ENCODE measurements at places on chromosomes 1 and 21.

DNA sequence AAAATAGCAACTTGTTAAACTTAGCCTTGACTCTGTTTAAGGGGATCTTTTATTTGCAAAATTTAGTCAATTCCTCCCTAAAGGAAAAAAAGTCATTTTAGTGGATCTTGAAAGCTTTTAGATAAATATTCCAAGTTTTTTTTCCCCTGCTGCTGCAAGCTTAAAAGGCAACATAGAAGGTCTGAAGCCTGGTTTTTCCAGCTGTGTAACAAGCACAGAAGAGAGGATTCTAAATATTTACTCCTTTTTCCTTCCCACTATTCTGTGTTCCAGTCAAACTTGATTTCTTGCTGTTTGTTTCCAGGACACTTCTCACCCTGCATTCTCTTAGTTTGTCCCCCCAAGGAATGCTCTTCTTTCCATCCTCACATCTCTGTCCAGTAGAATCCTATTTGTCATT lies 86.7 kb downstream of the NFIA start:
- DNase-seq: no peak

GRCh38 chr1:231041719-231042261 lies 1.7 kb upstream of the FAM89A start:
- no peak for DNase-seq

- no peak for DNase-seq
Measured at GRCh38 chr1:198162091-198162767, 5.4 kb downstream of the NEK7 start.

GRCh38 chr1:229461032-229461668 lies 27.3 kb upstream of the ACTA1 start:
- no peak for DNase-seq

- no peak for DNase-seq
Measured at GRCh38 chr1:42981255-42981805, 22.7 kb upstream of the SLC2A1 start.

DNA sequence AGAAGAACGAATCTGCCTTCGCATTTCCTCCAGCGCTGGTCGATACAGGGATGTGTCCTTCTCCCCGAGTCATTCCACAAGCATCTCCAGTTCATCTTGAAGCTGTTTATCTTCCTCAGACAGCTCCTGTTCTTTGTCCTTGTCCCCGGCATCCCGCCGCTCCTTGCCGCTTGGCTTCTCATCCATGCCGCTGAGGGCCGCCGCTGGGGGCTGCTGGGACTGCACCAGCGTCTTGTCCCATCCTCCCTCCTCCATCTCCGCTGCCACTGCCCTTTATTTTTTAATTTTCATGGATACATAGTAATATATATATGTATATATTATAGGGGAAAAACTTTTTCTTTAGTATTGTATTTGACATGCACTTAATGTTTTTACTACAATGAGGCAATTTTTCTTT lies 53.4 kb downstream of the FMN2 start:
- DNase-seq: no peak

GRCh38 chr1:10745886-10746455 lies 50.5 kb downstream of the CASZ1 start:
- no peak for DNase-seq

- no peak for DNase-seq
Measured at GRCh38 chr1:99758073-99758511, 8.3 kb downstream of the FRRS1 start.

DNA sequence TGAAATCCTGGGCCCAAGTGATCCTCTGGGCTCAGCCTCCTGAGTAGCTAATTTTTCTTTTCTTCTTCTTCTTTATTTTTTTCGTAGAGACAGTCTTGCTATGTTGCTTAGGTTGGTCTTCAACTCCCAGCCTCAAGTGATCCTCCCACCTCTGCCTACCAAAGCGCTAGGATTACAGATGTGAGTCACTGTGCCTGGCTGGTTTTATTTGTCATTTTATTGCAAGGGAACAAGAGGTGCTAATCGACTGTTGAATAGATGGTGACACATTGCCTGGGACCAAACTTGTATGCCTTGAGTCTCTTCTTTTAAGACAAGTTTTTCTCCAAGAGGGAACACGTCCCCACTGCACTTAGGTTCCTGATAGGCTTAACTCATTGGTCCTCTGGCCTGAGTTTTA lies 20.0 kb upstream of the KLHDC8A start:
- DNase-seq: no peak

- no peak for DNase-seq
Measured at GRCh38 chr1:6037338-6037762, 8.3 kb upstream of the KCNAB2 start.

GRCh38 chr1:112397841-112398240 lies 1.8 kb downstream of the CTTNBP2NL start:
- DNase-seq: no peak

GRCh38 chr1:174768516-174768915 lies 231.2 kb upstream of the CACYBP start:
- DNase-seq: no peak

DNA sequence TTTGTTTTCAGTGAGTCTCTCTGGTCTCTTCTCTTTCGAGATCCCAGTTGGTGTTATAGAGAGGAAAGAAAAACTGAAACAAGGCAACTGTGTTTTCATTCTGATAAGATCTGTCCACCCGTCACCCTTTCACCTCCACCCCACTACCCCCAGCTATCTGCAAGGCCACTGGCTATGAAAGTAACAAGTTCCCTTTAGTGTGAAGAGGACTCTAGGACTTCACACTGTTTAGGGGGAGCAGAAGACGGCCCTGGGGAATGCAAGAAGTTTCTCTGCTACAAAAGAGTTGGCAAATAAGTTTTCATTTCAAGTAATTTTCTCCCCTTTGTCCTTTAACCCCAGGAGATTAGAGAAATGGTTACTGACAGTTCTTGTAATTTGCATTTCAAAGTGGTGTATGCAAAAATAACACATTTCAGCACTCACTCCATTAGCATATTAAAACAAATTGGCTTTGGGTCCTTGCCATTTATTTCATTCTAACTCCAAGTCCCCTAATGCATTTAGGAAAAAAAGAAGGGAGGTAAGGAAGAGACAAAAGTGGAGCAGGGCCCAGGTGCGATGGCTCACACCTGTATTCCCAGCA lies 79.6 kb upstream of the PPM1J start:
- no peak for DNase-seq

All from uterus (tissue), 4 donors.